ENCODE measurements at places on chromosomes 5 and 9.

DNA sequence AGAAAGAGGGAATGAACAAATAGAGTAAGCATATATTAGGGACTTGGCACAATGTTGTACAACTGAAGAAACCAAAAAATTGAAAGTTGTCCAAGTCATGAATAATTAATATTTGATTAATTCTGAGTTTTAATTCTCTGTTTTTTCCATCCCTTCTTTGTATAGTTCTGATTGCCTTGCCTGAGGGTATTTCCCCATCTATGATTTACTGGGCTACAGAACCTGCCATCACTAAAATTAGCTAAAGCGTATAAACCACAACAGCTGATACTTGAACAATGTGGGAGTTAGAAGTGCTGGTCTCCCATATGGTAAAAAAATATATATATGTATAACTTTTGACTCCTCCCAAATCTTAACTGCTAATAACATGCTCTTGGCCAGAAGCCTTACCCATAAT lies 1253.5 kb upstream of the CDH6 start:
- DNase-seq, result no peak

DNA sequence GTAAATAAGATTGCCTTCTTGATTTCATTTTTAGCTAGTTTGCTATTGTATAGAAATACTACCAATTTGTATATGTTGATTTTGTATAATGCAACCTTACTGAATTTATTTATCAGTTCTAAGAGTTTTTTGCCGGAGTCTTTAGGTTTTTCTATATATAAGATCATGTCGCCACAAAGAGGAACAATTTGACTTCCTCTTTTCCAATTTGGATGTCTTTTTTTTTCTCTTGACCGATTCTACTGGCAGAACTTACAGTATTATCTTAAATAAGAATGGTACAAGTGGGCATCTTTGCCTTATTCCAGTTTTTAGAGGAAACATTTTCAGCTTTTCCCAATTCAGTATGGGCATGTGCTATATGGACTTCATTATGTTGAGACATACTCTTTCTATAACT lies 624.7 kb upstream of the ACO1 start:
- no peak for DNase-seq

DNA sequence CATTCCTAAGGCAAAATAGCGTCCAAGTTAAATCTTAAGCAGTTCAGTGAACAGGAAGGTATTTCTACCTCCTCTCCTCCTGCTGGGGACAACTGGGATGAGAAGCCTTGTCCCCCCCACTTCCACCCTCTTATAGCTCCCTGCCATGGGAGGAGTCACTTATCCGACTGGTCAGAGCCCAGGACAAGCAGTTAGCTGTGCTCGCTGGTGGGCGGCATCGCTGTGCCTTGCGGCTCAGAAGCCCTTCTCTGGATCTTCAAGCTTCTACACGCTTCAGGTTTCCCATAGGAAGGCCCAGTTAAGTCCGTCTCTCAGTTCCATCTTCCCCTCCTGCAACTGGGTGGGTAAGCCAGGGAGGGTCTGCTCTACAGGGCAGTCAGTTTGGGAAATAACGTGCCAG lies 77.2 kb downstream of the PAX5 start:
- DNase-seq, result no peak

- no peak for DNase-seq
Measured at GRCh38 chr9:116174347-116174746, 20.8 kb downstream of the PAPPA start.

- DNase-seq, result no peak
Measured at GRCh38 chr5:23627976-23628375, 120.6 kb downstream of the PRDM9 start.

GRCh38 chr5:124034963-124035362 lies 523.0 kb downstream of the CSNK1G3 start:
- no peak for DNase-seq

GRCh38 chr9:129009584-129010141 lies 18.5 kb downstream of the SH3GLB2 start:
- no peak for DNase-seq

DNA sequence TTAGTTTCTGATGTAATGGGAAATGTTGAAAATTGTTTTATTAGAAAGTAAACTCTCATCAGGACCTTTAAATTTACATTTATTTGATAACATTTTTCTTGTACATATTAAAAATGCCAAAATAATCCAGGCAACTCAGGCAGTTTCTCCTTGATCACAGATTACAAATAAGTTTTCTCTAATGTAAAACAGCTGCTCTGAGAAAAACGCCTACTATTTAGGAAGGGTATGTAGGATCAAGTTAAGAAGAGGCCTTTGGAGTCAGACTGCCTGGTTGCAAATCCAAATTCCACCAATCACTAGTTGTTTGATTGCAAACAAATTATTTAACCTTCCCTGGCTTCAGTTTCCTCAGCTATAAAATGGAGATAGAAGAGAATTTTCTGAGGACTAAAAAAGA lies 610.8 kb downstream of the PDE4D start:
- DNase-seq, result no peak

GRCh38 chr5:164351245-164351834 lies 845.9 kb downstream of the MAT2B start:
- no peak for DNase-seq
